ENCODE measurements at places on chromosomes 2 and 18.

GRCh38 chr2:206211657-206212255 lies 52.1 kb downstream of the EEF1B2 start:
- DNase-seq, result no peak

DNA sequence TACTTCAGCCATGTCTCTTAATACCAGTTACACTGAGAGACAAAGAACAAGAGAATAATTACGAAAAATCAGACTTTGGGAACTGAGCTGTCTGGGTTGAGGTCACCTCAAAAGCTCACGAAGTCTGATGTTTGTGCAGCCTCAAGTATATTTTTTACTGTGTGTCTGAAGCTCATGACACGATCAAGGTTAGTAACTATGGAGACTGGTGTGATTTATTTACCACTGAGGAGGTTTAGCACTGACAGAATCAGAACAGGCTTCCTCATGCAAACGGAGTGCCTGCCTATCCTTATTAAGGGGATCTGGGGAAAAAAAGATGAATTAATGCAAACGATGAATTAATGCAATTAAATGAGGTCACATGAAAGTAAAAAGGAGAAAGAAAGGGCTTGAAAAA lies 61.1 kb upstream of the RAPH1 start:
- no peak for DNase-seq

DNA sequence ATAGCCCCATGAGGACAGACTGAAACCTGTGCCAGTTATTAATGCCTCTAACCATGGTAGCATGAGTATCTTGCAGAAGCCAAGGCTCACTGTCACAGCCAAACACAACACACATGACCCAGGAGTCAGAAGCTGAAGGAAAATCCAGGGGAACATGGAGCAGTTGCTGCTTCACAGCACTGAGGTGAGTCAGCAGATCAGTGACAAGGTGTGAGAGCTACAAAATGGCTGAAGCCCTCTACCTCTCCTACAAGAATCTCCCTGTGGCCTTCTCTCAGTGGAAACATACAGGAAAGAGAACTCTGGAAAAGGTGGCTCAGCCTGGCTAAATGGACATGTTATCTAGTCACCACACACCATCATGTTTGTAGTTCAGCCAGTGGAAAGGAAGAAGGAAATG lies 93.5 kb downstream of the NAB1 start:
- DNase-seq, result no peak

DNA sequence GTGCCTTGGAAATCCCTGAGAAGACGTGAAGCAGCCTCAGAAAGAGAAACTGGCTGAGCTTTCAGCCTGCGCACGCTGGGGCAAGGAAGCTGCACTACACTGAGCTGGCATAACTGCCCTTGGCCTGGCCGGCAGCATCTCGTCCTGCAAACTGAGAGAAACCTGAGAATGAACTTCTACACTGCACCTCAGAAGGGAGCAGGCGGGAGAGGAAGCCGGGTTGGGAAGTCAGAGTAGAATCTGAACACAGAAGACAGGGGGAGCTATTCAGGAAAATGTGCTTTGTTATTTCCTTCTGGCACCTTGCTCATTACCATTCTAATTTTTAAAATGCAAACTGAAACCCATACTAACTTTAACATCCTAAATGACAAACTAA lies 70.9 kb downstream of the ZEB2 start:
- DNase-seq, result no peak

DNA sequence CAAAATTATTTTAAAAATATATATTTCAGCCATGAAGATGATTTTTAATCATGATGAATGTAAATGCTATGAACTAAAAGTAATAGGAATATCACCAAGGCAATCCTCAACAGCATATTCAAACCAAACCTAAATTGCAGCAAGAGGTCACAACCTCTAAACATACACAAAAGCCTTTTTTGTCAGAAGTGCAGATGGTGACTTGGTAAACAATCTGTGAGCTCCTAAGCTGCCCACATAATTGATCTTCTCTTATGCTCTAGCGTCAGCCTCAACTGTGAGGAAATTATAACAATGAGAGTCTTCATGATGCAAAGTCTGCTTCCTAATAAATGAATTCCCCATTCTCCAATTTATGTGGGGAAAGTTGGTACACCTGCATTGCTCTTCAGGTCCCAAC lies 113.2 kb downstream of the TSN start:
- no peak for DNase-seq

DNA sequence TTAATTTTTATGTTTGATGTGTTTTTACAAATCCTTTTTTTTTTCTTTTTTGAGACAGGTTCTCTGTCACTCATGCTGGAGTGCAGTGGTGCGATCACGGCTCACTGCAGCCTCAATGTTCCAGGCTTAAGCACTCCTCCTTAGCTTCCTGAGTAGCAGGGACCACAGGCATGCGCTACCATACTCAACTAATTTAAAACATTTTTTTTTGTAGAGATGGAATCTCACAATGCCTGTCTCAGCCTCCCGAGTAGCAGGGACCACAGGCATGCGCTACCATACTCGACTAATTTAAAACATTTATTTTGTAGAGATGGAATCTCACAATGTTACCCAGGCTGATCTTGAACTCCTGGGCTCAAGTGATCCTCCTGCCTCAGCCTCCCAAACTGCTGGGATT lies 3.2 kb downstream of the NOTO start:
- DNase-seq, result no peak

DNA sequence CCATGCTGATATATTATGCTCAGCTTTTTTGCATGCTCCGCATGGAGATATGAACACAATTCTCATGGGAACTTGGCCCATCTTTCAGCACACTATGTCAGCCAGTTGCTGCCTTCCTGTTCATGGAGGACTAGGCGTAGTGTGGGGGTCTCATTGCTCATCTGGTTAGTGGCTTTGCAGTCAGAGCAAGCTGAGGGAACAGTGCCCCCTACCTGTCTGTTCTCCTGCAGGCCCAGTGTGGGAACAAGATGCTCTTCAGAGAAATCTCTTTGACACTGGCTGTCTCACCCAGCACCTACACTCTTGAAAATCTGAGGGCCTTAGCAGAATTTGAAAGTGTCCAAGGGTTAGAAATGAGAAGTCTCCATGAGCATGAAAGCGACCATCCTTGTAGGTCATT lies 47.1 kb downstream of the SPTBN1 start:
- no peak for DNase-seq

DNA sequence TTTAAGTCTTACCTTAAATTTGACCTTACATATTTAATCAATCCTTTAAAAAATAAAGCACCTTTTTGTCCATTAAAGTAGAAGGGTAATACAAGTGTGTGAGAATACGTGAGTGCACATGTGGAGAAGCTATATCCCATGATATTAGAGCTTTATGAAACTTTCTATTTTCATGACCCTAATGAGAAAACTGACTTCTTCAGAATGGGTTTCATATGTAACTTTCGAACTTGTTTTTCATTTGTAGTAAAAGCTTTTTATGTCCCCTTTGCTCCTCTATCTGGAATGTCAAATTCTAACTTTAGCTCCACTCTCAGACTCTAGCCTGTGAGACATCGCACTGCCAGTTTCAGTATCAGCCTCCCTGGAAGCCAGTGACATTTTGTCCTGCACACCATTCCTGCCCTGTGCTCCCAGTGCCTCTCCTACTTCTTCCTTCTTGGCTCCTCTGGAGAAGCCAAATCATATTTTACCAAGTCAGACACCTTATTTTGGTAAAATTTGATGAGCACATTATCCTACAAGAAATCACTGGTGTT lies 42.0 kb downstream of the MAPRE2 start:
- DNase-seq, result no peak

DNA sequence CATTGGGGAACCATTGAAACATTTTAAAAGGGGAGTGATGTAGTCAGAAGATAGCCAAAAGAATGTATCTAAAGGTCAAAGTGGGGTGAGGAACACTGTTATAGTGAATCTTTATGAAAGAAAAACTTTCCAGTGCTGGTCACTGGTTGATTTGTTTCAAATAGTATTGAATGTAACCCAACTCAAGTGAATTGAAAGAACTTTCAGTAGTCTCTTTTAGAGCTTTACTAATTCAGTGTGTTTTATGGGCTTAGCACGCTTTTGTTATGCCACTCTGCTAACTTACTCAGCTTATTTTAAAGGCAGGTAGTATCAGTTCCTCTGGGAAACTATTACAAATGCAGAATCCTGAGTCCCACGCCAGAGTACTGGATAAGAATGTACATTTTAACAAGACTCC lies 57.3 kb downstream of the GTF2A1L start:
- no peak for DNase-seq

- DNase-seq, result no peak
Measured at GRCh38 chr2:101808006-101808562, 110.6 kb downstream of the MAP4K4 start.

- no peak for DNase-seq
Measured at GRCh38 chr2:86000131-86000937, 105.4 kb downstream of the POLR1A start.

DNA sequence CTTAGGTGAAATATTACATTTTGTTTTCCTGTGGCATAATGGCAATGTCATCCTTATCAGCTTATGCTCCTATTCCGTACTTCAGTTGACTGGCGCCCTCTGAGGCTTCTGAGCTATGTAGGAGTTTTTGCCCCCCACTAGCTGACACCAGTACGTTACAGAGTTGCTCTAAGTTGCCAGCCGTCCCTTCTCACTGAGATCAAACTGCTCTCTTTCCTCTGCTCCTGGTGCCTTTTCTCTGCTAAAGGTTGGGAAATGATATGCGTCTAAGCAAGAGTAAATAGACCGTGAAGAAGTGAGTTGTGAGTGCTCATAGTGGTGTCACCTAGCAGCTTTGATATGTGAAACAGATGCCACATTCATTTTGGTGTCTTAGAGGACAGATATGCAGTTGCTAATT lies 99.2 kb downstream of the RAPGEF4 start:
- peak; percentile 7 for DNase-seq

GRCh38 chr2:142180820-142181533 lies 50.2 kb upstream of the LRP1B start:
- no peak for DNase-seq

DNA sequence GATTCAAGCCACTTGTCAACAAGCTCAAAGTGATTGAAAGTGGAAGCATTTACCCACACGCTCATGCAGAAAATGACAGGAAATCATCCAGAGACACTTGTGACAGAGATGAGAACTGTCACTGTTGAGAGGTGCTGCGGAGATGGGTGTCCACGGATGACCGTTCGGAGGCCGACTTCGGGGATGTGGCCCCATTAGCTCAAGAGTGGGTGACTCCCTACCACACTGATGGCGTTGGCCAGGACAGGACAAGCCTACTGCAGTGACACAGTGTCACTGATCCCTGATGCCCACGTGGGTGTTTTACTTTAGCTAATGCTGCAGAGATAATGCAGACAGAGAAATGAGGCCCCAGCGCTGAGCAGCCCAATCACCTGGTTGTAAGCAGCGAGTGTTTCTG lies 81.5 kb upstream of the YWHAQ start:
- DNase-seq, result no peak

DNA sequence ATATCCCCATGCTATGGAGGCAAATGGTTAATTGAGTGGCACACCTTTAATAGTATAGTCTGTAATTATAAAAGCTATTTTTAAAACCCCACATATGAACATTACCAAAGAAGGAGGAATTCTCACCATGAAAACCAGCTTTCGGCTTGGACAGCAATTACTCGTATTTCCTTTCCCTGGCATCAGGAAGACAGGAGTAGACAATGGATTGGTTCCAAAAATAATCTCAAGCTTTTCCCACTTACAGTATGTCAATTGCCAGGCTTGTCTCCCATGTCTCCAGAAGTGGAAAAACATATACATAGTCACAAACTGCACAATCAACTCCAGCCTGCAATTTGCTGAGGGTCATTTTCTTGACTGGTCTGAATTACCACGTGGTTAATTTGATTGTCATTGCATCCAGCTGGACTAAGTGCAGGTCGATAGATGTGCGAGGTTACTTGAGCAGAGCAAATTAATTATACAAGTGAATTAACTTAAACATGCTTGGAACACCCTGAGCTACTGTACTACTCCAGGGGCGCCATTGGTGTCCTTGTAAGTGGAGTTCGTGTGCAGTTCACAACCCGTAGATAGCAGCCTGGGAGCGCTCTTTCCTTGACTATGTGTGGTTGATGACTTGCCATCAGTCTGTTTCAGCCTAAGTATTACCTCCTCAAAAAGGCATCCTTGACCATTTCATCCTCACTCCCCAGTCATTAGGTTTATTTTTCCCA lies 124.3 kb upstream of the PELI1 start:
- DNase-seq, result no peak

- DNase-seq, result no peak
Measured at GRCh38 chr2:205047273-205047839, 502.1 kb downstream of the PARD3B start.

DNA sequence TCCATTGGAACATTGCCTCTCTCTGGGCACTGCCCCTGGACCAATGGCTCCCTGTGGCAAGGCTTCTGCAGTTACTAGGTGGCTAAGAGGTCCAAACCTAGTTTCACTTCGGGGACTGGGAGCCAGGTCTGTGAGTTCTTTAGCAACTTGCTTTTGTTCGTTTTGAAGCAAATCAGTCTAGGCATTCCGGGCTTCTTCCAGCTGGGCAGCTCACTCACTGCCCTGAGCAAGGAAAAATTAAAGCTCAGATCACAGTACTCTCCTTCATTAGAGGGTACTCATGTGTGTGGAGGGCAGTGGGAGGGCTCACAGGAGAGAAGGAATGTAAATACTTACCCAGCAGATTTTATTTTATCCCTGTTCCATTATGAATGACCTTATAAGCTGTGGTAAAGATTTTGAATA lies 80.3 kb downstream of the SPP2 start:
- no peak for DNase-seq

- DNase-seq, result no peak
Measured at GRCh38 chr2:230746213-230746612, 33.6 kb downstream of the CAB39 start.

- DNase-seq, result no peak
Measured at GRCh38 chr18:2850816-2851215, 4.0 kb downstream of the EMILIN2 start.

DNA sequence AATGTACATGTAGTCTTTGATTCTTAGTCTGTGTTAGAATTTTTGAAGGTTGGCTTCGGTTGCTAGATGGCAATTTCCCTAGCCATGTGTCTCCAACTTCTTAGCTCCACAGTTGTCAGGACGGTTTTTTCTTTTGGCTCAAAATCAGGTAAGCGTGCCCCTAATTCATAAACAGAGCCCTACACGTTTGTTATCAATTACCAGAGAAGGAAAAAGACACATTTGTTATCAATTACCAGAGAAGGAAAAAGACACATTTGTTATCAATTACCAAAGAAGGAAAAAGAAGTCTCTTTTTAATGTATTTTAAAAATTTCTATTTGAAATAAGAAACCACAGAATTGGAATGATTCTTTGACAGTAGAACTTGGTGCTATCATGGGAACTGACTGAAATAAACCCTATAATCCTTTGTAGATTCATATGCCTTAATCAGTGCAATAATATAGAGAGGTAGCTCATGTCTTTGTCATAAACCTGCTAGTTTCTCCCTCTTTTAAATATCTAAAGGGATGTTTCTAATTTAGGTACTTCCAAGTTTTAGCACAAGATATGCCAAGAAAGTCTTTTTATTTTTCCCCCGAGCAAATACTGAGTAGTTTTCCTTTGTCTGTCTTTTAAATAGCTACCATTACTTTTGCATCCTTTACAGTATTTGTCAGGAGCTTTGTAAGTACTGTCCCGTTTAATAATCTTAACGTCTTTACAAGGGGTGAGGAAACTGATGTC lies 35.9 kb downstream of the CAMKMT start:
- DNase-seq, result no peak

- no peak for DNase-seq
Measured at GRCh38 chr2:224378701-224379097, 23.2 kb downstream of the FAM124B start.
